Prostate gland (tissue), 2 donors: ENCODE measurements at places on chromosomes 12 and 14.
A peak's percentile ranks its signal among the peaks of the same experiment; 100 is the strongest.

GRCh38 chr12:33634544-33634943, 194.9 kb upstream of the SYT10 start:
- DNase-seq: no peak

DNA sequence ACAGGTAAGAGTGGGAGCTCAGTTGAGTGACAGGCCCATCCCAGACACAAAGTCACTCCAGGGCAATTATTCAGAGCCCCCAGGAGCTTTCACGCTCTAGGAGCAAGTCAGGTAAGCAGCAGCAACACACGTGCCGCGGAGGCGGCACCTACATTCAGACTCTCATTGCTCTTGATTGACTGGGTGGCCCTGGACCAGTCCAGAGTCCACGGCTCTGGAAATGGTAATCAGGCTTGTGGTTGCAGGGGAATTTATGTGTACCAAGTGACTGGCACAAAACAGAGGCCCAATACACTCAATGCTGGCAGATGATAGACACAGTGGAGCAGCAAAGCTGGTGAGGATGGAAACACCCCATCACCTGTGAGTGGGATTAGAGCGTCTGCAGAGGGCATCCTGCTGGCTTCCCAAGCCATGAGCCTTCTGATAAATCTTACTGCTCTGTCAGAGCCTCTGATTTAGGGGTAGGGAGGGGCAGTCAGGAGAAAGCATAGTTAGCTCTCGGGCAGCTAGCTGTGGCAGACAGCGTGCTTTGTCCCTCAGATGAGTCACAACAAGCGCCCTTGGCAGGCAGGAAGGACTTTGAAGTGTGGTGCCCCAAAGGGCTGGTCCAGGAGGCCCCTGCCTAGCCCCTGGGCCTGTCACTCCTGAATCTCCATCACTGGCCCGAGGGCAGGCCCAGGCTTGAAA, 344.7 kb downstream of the CACNA1C start:
- peak; percentile 20 for DNase-seq

DNA sequence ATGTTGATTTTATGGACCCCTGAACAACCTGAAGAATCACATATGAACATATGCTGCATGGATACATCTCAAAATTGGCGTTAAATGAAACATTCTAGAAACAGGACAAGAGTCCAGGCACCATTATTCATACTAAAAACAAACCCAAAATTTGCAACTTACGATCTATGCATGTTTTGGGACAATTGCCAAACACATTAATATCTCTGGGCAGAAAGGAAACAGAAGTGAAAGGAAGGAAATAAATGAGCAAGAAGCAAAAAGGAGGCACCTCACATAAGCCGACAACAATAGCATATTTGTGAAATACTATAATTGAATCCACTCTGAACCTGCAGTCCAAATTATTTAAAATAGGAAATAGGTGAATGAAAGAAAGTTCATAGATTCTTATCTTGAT, 1505.3 kb downstream of the AACS start:
- DNase-seq: no peak

DNA sequence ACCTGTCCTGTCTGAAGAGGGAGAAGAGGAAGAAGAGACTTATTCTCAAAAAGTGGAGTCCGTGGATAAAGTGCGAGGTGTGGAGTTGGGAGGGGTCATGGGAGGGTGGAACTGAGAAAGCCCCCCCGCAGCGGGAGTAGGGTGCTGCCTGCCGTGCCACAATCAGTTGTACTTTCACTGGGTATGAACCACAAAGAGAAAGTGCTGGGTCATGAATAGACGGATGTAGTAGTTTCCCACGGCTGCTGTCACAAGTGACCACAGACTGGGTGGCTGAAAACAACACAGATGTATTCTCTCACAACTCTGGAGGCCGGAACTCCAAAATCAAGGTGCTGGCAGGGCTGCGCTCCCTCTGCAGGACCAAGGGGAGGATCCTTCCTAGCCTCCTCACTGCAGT, 5.5 kb downstream of the DNAH10 start:
- no peak for DNase-seq
